GM12892 (cell line): ENCODE measurements at places on chromosomes 6 and 20.

- no peak for DNase-seq
Observed at GRCh38 chr20:3670511-3670910, 7.3 kb upstream of the GFRA4 start.

DNA sequence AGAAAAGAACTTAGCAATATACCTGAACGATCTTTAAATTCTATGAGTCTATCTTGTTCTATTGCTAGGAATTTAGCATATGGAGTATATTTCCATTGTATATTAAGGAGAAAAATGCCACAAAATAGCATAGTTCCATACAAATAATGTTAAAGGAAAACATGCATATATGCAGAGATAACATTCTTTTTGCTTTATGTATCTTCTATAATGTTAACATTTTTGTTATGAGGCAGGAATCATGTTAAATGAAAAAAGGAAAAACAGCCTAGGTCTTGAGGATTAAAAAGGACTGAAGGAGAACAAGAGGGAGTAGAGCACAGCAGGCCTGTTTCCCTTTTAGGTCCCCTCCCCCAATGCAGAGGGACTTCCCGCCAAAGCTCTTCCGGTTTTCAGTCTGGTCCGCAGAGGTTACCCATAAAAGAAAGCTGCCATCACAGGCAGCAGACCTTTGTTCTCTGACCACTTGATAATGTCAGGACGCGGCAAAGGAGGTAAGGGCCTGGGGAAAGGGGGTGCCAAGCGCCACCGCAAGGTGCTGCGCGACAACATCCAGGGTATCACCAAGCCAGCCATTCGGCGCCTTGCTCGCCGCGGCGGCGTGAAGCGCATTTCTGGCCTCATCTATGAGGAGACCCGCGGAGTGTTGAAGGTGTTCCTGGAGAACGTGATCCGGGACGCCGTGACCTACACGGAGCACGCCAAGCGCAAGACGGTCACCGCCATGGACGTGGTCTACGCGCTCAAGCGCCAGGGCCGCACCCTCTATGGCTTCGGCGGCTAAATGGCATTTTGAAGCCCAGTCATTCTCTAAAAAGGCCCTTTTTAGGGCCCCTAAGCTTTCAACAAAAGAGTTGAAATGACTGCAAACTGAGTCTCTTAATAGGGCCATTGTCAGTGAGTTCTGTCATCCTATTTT is 108.4 kb upstream of the PRSS16 start:
- DNase-seq, result no peak

- no peak for DNase-seq
Observed at GRCh38 chr6:132548746-132549463, 3.6 kb upstream of the TAAR8 start.

GRCh38 chr6:157741948-157742556 is 81.0 kb upstream of the SNX9 start:
- no peak for DNase-seq

DNA sequence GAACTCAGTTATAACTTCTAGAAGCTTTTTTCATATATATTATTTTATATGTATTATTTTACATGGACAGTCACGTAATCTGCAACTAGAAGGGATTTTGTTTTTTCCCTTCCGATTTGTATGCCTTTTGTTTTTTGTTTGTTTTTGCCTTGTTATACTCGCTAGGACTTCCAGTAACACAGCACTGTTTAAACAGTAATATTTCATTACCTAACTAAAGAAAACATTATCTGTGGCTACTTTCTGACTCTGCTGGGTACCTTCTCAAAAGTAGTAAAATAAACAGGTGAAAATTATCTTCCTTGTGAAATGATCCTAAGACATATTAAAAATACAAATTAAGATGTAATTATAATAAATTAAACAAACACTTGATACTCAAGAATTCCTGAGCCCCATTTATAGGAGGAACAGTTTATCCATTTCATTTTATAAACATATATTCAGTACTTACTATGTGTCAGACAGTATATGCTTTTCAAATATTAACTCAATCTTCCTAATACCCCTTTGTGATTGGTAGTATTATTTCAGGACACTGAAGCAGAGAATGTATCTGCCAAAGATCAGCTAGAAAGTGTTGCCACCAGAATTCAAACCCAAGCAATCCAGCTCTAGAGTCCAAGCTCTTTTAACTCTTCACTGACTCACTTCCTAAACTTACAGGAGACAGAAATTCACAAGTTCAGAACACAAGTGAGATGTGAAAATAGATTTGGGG is 65.3 kb downstream of the MAP3K5 start:
- no peak for DNase-seq

GRCh38 chr20:33433465-33434234 is 9.9 kb downstream of the SNTA1 start:
- no peak for DNase-seq

DNA sequence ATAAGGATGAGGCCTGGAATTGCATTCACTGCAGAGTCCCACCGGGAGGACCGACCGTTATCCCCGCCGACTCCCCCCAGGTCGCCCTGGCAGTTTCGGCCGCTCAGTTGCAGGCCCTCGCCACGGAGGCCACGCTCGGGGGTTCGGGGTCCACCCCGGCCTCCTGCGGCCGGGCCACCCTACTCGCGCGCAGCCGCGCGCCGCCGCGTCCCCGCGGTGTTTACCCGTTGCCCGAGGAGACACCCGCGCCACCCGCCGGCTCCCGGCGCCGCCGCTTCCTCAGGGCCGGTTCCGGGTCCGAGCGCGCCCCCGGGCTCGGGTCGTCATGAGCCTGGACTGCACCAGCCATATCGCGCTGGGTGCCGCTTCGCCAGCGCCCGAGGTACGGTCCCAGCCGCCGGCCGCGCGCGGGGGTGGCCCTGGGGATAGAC is at the start of gene CCDC170:
Gene CCDC170, plus strand, starts transcription at position 214 of the 431 bp plus-strand sequence. Its CDS starts 112 bp downstream, at position 326.
- no peak for DNase-seq

GRCh38 chr6:164928728-164929407 is 380.5 kb downstream of the C6orf118 start:
- DNase-seq, result no peak

DNA sequence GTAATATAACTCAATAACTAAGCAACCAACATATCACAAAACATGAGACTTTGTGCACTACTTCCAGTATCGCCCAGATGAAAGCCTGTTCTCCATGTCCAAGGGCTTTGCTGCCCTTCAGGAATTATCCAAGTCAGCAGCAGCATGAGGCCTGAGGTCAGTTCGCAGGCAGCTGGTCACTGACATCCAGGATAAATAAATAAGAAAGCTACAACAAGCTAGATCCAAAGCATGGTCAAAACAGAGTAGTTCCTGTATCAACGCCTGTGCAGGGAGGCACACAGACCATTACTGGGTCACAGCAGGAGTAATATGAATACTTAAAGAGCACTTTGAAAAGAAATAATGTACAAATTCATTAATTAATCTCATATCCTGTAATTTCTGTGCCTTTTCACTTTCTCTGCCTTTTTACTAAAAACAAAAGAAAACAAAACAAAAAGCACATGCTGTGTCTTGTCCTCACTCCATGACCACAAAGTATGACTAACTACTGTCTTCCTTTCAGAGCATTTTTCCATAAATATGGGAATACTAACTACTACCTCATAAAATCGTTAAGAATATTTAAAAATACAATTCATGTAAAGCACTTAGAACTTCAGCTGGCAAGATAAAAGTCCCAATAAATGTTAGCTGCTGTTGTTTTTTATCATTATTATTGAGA is 374.9 kb upstream of the IRAK1BP1 start:
- no peak for DNase-seq

GRCh38 chr20:37574199-37574890 is 46.7 kb upstream of the BLCAP start:
- DNase-seq, result no peak

GRCh38 chr20:44609006-44609515 is 26.7 kb downstream of the PKIG start:
- no peak for DNase-seq

DNA sequence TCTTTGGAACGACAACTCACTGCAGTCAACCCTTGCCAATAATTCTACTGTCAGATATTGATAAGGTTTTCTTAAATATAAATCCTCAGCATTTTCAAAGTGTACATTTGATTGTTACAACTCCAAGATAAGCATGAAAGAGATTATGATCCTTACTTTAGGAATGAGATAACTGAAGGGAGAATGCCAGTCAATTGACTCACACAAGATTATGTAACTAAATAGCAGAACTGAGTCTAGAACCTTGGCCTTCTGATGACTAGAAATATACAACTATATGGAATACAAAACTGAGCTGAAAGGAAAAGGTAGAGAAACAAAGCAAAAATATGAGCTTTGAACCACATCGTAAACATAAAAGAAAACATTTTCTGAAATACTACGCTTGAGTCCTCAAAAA is 26.9 kb upstream of the STXBP5 start:
- DNase-seq, result no peak

DNA sequence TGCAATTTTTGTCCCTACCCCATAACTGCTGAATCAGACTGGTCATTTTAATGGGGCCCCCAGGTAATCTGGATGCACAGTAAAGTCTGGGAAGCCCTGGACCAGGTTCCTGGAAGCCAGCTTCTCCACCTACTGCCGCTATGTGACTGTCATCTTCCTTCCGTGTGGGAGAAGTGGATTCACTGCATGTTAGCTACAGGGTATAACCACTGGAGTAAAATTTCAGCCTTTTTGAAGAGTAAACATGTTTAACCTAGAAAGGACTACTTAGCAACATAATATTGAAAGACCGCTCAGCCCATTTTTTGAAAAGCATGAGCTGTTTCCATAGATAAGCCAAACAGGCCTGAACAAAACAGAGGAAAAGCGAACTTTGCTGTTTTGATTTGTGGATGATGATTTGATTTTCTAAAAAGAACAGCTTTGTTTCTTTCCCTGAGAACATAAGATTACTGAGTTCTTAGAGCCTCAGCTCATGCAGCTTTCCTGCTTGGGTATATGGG is 208.1 kb downstream of the PLCB4 start:
- DNase-seq, result no peak

DNA sequence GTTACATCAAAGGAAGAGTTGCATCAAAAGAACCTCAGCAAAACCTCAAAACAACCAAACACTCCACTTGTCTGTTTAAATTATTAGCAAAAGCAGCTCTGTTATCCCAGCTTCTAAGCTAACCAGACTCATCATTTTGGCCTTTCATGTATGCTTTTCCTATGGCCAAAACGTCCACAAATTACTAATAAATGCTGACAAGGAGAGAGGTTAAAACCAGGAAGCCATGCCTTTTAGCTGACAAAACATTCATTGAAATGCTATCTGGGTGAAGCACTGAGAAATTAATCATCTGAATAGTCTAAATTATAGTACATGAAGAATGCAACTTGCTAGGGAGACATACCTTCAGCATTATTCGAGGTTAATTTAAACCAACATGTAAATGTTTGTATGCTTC is 80.6 kb downstream of the LAMA2 start:
- no peak for DNase-seq

- no peak for DNase-seq
Observed at GRCh38 chr6:91328241-91328640, 741.4 kb upstream of the MAP3K7 start.

GRCh38 chr6:43089874-43090558 is 13.9 kb downstream of the PTK7 start:
- no peak for DNase-seq

- no peak for DNase-seq
Observed at GRCh38 chr6:111823831-111824607, 49.2 kb downstream of the FYN start.

GRCh38 chr20:48970681-48971365 is 49.3 kb downstream of the ARFGEF2 start:
- DNase-seq, result no peak

DNA sequence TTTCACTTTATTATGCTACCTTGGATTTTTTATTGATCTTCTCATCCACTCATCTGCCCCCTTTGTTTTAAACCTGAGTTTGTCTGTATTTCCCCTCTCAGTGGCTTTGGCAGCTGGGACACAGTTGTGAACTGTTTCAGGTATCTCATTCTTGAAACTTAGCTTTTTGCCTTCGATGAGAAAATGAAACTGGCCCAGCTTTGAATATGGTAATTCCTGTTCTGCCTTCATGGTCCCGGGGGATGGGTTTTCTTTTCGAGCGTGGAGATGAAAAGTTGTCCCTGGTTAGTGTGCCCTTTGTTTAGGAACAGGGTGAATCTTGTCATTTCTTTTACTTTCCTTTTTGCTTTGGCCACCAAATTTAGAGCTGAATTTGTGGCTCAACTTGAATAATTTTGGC is 25.6 kb downstream of the DHX35 start:
- peak; percentile 18 for DNase-seq

- DNase-seq, result no peak
Observed at GRCh38 chr6:139522511-139523220, 148.2 kb upstream of the CITED2 start.
